ENCODE measurements at places on chromosomes 11 and 22.

- no peak for DNase-seq
Observed at GRCh38 chr11:35589281-35589680, 29.0 kb upstream of the FJX1 start.

- no peak for DNase-seq
Observed at GRCh38 chr22:27157666-27158370, 500.4 kb downstream of the MIAT start.

DNA sequence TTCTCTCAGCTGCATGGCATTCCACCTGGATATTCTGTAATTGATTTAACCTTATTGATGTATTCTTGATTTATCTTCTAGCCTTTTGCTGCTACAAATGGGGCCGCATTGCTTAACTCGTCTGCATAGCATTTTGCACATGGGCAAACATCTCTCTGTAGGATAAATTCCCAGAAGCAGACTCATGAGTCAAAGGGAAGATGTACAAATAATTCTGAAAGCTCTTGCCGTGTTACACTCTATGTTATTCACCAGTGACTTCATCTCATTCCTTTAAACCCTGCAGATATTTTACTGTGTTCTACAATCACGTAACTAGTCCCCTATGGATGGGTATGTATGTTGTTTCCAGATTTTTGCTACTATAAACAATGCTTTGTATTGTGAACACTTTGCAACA lies 112.7 kb downstream of the SEZ6L start:
- DNase-seq, result no peak

DNA sequence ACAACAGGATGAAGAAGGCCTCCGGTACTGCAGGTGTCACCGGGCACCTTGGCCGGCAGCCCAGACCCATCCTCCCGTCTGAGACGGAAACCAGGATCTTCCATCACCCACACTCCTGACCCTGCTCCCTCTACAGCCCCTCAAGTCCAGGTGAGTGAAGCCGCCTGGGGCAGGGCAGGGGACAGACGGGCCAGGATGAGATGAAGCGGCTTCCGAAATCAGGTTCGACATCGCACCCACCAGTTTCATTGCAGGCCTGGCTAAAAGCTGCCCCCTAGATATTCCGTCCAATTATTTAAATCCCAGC lies 639.1 kb downstream of the TBC1D22A start:
- DNase-seq, result no peak

DNA sequence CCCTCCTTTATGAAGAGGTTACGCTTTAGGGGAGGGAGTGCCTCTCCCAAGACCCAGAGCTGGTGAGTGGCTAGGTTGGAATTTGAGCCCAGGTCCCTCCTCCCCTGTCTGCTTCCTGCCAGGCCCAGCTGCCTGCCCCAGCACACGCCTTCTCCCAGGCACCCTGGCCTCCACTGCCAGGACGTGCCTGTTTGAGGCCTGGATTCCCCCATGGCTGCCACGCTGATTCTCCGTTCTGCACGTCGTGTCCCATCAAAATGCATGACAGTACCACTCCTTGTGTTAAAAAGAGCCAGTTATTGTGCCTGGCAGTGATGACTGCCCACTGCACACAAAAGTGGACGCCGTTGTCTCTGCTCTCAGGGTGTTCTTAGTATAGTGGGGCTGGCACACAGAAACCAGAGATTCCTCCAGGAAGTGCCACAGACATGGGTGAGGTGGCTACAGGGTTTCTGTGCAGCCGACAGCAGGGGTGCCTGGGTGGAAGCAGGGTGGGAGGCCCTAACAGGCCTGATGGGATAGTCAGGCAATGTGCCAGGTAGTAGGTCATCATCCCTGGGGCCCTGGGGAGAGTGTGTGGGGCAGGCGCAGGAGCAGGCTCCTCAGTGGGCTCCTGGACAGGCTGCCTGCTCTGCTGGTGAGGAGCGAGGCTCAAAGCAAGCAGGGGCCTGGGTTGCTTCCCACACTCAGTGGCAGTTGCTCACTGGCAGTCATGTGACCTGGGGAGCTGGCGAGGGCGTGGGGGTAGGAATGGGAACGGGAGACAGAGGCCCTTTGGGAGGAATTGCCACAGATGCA lies 24.2 kb downstream of the MED15 start:
- DNase-seq, result peak; percentile 64

- no peak for DNase-seq
Observed at GRCh38 chr11:128936606-128937251, 5.9 kb downstream of the TP53AIP1 start.

- no peak for DNase-seq
Observed at GRCh38 chr11:100830274-100830673, 143.2 kb downstream of the ARHGAP42 start.

GRCh38 chr11:119525180-119525866 lies 102.4 kb upstream of the THY1 start:
- no peak for DNase-seq

Data from H54 (cell line).